ENCODE measurements at places on chromosomes 5 and 9.

DNA sequence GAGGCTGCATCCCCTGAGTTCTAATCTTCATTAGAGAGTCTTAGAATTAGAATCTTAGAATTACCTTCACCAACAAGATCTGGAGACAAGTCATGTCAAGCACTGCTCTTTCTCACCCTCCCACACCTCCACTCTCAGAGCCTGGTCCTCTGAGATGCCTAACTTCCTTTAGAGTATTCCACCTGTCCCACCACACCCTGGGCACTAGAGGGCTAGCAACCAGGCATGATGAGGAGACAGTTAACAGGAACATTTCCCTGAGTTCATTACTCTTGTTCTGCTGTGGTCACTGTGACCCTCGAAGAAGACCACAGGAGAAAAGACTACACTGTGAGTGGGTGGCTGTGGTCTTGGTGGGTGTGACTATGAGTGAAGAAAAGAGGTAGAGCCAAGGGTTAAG lies 25.2 kb upstream of the MAP1B start:
- DNase-seq: no peak

DNA sequence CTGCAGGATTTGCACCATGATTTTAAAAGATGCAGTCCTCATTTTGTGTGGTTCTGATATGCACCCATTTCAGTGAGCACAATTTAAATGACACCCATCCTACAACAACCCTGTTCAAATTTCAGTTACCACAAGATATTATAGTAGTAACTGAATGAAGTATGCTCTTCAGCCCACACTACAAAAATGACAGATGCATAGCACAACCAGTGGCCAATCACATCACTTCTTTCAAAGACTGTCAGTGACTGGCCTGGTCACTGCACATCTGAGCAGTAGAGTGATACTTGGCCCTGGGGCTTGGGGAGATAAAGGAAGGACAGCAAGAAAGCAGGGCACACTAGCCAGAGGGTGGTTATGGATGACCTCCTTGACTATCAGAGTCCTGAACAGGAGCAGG lies 19.8 kb upstream of the IFNK start:
- DNase-seq: no peak

GRCh38 chr9:35776018-35776417 lies 15.4 kb upstream of the NPR2 start:
- no peak for DNase-seq

GRCh38 chr5:165393839-165394238 lies 1888.4 kb downstream of the MAT2B start:
- no peak for DNase-seq

GRCh38 chr9:119873877-119874276 lies 504.6 kb upstream of the BRINP1 start:
- DNase-seq: no peak

GRCh38 chr5:88734983-88735382 lies 148.0 kb downstream of the MEF2C start:
- DNase-seq: no peak

DNA sequence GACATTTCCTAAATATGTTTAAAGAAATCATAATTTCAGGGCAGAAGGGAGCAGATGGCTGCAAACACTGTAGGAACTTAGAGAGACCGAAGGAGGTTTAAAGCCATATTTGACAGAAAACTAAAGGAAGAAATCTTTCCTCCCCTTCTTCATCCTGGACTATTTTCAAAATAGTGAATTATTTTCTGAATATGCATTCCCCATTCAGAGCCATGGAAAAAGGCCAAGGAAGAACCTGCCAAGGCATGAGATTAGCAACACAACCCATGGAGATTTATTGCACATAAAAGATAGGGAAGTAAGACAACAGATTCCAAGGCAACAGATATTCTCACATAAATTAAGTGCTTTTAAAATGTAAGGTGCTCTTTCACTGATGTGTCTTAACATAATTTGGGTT lies 233.3 kb upstream of the ADAMTS16 start:
- DNase-seq: no peak

GRCh38 chr9:7970681-7971330 lies 171.2 kb upstream of the DMAC1 start:
- DNase-seq: no peak

GRCh38 chr5:98936948-98937715 lies 8.3 kb upstream of the CHD1 start:
- no peak for DNase-seq

- no peak for DNase-seq
Measured at GRCh38 chr5:27473307-27474046, 435.1 kb upstream of the CDH9 start.

- no peak for DNase-seq
Measured at GRCh38 chr9:112479221-112479620, 7.4 kb upstream of the KIAA1958 start.

DNA sequence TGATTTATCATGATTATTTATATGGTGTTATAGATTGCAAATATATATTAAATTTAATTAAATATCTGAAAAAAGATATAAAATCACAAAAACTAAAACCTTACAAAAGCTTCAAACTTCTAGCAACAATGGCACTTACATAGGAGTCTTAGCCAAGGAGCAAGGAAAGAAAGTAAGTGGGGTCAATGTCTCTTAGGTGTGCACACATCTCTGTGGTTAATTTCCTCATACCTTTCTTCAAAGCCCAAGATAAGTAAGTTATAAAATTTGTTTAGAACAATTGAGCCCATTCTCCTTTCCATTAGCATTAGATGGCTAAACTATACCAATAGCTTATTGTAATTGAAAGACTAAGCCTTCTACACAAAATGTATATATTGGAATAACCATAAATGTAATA lies 161.6 kb upstream of the PDE4D start:
- DNase-seq: no peak

GRCh38 chr5:137228816-137229215 lies 270.3 kb downstream of the SPOCK1 start:
- DNase-seq: no peak

- DNase-seq: no peak
Measured at GRCh38 chr9:84861455-84861854, 191.9 kb downstream of the NTRK2 start.

- peak; percentile 62 for DNase-seq
Measured at GRCh38 chr5:41788941-41789368, 81.3 kb downstream of the OXCT1 start.

DNA sequence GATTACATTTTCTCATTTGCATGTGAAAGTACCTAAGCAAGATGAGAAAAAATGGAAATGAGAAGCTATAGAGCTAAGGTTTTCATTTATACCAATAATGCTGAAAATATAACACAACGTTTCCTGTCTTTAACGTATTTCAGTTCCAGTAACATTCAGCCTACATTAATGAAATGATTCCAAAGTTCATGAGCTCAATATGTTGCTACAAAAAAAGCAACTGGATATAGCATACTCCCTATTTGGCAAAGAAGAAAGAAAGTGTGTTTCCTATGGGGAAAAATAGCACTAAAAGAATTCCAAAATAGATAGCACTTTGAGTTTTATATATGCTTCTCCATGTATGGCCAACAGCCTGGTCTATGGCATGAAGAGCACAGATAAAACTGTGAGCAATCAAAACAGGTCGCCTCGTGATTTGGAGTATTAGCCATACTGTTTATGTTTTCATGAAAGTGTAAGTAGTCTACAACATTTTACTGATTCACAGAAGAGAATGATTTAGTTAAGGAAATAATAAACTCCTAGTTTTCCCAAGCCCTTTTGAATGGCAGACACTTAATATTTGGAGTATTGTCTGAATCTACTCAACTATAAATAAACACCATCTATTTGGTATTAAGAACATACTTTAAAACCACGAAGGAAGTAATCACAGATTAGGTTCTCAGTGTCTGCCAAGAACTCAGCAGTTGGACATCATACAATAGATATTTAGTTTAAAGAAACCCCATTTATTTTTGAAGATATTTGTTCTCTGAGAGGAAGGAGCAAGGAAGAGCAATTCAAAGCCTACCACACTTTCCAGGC lies 258.7 kb upstream of the RASA1 start:
- peak; percentile 23 for DNase-seq

GRCh38 chr9:138104251-138105122 lies 226.9 kb downstream of the CACNA1B start:
- DNase-seq: no peak

DNA sequence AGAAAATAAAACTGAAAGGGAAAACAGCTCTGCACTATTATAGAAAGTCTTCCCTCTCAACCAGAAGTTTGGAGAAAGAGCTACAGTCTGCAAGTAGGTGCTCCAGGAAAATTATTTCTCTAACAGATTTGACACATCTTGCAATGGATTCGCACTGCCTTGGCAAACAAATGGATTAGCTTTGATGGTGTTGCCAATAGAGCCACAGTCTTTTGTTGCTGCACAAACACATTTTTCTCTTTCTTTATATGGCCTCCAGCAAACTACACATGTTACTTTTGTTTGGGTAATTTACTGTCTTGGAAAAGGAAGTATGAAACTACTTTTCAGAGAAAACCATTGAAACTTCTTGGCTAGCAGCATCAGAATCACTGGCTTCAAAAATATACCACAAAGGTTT lies 523.1 kb downstream of the EFNA5 start:
- no peak for DNase-seq

DNA sequence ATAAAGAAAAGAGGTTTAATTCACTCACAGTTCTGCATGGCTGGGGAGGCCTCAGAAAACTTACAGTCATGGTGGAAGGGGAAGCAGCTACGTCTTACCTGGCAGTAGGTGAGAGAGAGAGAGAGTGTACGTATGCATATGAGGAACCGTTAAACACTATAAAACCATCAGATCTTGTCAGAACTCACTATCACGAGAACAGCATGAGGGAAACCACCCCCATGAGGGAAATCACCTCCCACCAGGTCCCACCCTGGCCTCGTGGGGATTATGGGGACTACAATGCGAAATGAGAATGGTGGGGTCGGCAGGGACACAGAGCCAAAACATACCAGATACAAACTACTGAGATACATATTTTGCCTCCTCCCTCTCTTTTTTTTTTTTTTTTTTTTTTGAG lies 10.8 kb upstream of the FER start:
- no peak for DNase-seq

- no peak for DNase-seq
Measured at GRCh38 chr9:89878687-89879086, 273.9 kb downstream of the GADD45G start.

- DNase-seq: no peak
Measured at GRCh38 chr9:87663556-87663955, 62.4 kb upstream of the CTSL start.

DNA sequence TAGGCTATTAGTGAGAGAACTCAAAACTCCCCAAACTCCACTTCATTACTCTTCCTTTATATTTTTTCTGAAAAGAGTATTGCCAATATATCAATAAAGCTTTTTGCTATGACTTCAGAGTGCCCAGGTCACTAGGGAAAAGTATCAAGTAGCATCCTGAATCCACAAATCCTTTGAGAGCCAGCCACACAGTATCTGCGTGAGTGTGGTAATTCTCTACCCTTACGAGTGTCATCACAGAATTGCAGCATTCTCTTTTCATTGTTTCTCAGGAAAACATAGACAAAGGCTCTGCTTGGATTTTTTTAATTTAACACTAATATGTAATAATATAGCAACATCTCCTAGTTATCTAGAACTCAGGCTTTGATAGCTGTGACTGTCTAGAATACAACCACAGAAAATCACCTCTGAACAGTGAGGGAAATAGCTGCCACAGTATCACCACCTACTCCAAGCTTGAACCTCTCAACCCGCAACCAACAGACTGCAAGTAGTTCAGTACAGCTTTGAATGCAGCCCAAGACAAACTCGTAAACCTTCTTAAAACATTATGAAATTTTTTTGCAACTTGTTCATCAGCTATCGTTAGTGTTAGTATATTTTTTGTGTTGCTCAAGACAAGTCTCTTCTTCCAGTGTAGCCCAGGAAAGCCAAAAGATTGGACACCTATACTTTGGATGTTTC lies 79.3 kb upstream of the CCDC152 start:
- peak; percentile 65 for DNase-seq

- DNase-seq: no peak
Measured at GRCh38 chr9:124939944-124940343, 939 bp downstream of the GOLGA1 start.

DNA sequence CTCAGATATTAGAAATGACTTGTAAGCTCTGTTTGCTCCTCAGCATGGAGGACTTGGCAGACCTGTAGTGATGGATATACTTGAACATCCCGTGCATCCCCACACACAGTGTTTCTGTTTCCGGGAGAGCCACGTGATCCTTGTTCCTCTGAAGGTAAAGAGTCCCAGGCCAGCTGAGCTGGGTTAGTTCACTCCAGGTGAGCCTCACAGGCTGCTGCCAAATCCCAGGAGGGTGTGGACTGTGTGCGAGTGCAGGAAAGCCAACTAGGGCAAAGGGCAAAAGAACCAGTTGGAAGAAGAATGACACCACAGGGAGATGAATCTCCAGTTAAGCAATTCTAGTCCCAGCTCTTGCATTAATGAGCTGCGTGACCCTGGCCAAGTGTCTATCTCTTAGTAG lies 10.4 kb upstream of the TOMM5 start:
- no peak for DNase-seq

- peak; percentile 7 for DNase-seq
Measured at GRCh38 chr9:133534346-133535291, at the start of gene ADAMTSL2. Gene ADAMTSL2, plus strand, starts transcription at chr9:133534704. Its CDS starts 2,009 bp downstream, at chr9:133536713.

GRCh38 chr5:170536525-170536924 lies 32.7 kb downstream of the KCNIP1 start:
- no peak for DNase-seq

GRCh38 chr5:175728316-175728715 lies 70.4 kb downstream of the HRH2 start:
- DNase-seq: no peak

GRCh38 chr9:104948277-104948676 lies 20.3 kb upstream of the ABCA1 start:
- DNase-seq: no peak

- peak; percentile 72 for DNase-seq
Measured at GRCh38 chr9:81032030-81032572, 657.2 kb downstream of the TLE1 start.

DNA sequence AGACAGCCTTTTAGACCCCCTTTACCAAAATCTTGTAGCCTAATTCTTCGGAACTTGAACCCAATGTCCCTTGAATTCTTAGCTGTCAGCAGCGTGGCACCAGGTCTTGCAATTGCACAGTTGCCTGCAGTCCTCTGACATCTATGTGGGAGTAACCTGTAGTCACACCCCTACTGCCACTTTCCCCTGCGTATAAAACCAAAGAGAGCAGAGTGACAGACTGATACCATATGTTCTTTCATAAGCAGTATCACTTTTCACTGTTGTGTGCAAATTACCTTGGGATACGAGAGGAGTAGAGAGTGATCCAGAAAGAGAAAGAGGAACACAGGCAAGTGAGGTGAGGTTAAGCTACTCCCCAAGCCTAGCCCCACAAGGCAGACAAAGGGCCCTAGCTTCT lies 364.3 kb upstream of the ADAMTSL1 start:
- DNase-seq: no peak

- no peak for DNase-seq
Measured at GRCh38 chr5:117657541-117657940, 1082.9 kb upstream of the SEMA6A start.

DNA sequence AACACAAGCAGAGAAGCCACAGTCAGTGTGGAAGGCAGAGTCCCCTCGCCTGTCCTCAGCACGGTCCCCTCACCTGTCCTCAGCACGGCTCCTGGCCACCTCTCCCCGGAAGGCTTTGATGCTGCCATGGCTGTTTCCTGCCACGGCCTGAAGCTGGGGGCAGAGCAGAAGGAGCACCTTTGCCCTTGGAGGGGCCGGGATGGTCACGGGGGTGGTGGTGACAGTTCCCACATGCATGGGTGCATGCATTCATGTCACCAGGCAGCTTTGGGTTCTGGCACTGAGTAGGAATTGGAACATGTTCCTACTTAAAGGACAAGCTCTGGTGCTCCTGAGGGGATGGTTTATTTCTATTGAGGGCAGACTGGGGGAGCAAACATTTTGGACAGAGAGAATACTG lies 57.8 kb upstream of the PHYKPL start:
- DNase-seq: no peak

- no peak for DNase-seq
Measured at GRCh38 chr9:135081731-135082130, 5.7 kb upstream of the OLFM1 start.

GRCh38 chr5:107023732-107024131 lies 647.0 kb downstream of the EFNA5 start:
- DNase-seq: no peak
